ENCODE measurements at places on chromosomes 7 and 10.
A peak's percentile ranks its signal among the peaks of the same experiment; 100 is the strongest.

DNA sequence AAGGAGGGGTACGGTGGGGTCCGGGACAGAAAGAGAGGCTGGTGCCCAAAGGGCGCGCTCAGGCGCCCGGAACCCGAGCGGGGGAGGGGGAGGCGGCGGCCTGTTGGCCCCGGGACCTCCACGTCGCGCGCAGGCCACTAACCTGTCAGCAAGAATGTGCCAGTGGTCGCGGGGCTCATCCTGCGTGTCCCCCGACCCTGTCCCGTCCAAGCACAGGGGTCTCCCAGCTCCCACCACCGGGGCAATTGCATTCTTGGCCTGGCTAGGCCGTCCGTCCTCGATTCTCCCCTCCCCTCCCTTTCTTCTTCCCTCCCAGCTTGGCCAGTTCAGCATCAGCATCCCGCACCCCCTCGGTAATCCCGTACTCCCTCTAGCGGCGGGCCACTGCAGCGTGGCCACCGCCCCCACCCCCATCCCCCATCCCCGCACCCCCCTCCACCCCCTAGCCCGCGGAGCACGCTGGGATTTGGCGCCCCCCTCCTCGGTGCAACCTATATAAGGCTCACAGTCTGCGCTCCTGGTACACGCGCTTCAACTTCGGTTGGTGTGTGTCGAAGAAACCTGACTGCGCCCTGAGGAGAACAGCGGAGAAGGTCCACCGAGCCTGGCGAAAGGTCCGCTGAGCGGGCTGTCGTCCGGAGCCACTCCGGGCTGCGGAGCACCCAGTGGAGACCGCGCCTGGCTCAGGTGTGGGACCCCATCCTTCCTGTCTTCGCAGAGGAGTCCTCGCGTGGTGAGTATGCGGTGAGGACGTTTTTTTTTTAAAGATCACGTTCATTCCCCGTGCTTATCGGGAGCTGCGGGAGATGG is at the start of gene SGCE:
SGCE (minus strand) TSS at position 286 of the 810 bp plus-strand sequence; CDS start at position 251, 35 bp downstream.
- DNase-seq, result peak; percentile 94

GRCh38 chr10:86023931-86024280 is 342.7 kb downstream of the GRID1 start:
- DNase-seq, result peak; percentile 16

- no peak for DNase-seq
Observed at GRCh38 chr10:5608608-5609220, 57.7 kb downstream of the ASB13 start.

DNA sequence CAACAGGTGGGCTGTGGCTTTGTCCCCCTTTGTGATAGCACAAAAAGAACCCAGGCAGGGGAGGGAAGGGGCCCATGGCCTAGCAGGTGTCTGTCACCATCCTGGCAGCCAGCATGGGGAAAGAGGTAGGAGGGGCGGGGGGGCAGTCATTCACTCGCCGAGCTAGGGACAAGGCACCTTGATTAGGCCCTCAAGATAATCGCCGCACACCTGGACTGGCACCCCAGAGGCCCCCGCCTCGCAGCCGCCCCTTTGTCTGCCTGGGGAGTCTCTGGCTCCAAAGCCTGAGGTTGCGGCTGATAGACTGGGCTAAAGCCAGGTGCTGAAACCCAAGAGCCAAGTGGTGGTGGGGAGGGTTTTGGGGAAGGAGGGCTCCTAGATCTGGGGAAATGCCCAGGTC is 151.2 kb upstream of the PCBD1 start:
- no peak for DNase-seq

- DNase-seq, result no peak
Observed at GRCh38 chr10:132392811-132393694, 3.9 kb upstream of the PWWP2B start.

DNA sequence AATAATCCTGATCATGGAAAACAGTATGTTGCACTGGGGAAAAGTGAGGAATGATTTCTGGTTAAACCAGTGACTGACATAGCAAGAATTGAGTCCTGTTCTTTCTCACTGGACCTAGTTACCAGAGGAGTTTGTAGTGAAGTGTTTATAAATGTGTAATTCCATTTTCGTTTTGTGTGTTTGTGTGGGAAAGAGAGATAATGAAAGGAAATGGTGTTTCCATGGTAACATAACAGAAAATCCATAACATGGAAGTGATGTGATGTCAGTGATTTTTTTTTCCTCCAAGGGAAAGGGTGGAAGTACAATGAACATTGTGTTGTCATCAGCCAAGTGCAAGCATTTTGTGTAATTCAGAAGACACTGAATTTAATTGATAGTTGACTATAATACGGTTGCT is 283.9 kb downstream of the PLXDC2 start:
- DNase-seq, result peak; percentile 84

GRCh38 chr7:14858866-14859265 is 43.7 kb downstream of the DGKB start:
- DNase-seq, result no peak

GRCh38 chr7:50196719-50197118 is 103.7 kb upstream of the ZPBP start:
- DNase-seq, result no peak

GRCh38 chr7:26291699-26292538 is at the start of gene SNX10:
Gene SNX10, plus strand, starts transcription at chr7:26291862. Its CDS starts 54,581 bp downstream, at chr7:26346443.
- DNase-seq, result peak; percentile 53

GRCh38 chr10:50279489-50279888 is 28.2 kb upstream of the ASAH2 start:
- peak; percentile 5 for DNase-seq

GRCh38 chr7:53520841-53521240 is 485.4 kb downstream of the POM121L12 start:
- DNase-seq, result no peak

- no peak for DNase-seq
Observed at GRCh38 chr10:88182601-88182930, 319.1 kb downstream of the PTEN start.

- no peak for DNase-seq
Observed at GRCh38 chr10:110260746-110261477, 43.8 kb downstream of the SMNDC1 start.

- no peak for DNase-seq
Observed at GRCh38 chr10:69697006-69697405, 67.0 kb downstream of the FAM241B start.

GRCh38 chr10:44567471-44567870 is 182.6 kb upstream of the CXCL12 start:
- DNase-seq, result no peak

DNA sequence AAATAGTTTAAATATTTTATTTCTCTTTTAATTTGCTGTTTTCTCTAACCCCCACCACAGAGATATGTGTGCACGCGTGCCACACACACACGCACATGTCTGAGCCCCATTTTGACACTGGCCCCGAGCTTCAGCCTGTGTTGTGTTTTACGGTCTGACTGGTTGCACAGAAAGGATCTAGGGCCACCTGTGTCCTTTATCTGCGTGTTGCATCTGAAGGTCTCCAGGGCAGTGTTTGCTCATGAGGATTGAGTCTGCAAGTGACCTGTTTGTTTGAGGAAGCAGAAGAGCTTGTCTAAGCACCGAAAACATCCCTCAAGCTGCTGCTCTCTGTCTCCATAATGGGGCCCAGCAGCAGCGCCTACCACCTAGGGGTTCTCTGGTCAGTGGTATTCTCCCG is 266.4 kb upstream of the LYZL1 start:
- no peak for DNase-seq

DNA sequence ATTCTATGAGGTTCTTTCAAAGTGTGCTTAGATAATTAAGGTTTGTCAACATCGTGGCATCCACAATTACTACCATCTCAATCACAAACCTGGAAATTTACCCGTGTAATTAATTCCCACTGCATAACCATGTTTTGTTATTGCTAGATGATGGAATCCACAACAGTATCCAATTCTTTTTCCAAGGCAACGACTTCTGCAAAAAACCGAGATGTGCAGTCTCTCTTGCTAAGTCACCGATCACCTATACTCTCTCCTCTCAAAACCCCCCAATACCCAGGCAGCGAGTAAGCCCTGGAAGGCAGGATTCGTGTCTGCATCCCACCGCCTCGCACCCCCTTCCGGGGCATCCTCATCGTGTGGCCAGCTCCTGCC is 678 bp upstream of the EIF4H start:
- no peak for DNase-seq

DNA sequence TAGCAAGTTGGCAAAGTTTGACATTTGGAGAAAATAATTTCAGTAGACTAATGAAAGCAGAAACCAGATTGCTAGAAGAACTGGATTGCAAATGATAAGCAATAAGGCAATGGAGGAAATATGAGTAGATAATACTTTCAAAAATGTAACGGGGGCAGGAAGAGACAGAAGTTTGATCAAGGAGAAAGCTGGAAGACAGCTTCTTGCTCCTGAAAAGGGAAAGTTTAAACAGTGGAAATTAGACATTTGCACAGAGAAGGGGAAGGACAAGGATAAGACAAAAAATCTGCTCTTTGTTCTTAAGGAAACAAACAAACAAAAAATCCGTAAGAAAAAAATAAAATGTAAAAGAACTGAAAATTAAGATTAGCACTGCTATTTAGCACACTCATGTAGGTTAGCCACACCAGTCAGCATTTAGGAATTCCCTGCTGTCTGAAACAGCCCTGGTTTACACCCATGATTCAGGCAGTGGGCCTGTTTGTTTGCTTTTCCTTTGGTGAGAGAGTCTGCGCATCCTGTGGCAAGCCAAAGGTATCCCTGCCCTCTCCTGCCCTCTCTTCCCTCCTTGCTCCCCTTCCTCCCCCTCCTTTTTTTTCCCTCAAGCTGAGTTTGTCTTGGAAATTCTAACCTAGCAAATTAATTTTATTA is 104.3 kb upstream of the CAV2 start:
- no peak for DNase-seq

DNA sequence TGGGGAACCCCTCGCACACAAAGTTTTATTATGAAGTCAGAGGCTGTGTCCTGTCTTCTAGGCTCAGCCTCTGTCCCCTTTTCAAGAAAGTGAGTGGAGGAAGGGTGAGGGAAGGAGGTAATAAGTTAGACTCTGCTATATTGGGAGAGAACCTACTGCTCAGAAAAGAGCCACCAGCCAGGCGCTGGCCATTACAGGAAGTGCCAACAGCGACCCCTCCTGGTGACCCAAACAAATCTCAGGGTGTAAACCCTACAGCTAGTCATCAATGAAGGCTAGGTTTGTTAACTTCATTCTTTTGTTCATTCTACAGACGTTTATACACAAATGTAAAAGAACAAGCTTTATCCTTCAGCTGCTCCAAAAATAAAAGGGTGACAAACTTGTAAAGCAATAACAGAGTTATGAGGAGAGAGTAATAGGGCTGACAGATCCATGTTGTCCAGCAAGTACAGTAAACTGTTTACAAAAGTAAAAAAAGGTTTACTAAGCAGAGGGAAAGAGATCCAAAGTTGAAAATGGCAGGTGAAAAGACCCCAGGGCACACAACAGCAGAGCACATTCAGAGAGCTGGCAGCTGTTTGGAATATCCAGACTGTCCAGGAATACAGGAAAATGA is 82.7 kb downstream of the FAM204A start:
- peak; percentile 41 for DNase-seq

- DNase-seq, result no peak
Observed at GRCh38 chr7:81285142-81285871, 366.5 kb upstream of the SEMA3C start.

DNA sequence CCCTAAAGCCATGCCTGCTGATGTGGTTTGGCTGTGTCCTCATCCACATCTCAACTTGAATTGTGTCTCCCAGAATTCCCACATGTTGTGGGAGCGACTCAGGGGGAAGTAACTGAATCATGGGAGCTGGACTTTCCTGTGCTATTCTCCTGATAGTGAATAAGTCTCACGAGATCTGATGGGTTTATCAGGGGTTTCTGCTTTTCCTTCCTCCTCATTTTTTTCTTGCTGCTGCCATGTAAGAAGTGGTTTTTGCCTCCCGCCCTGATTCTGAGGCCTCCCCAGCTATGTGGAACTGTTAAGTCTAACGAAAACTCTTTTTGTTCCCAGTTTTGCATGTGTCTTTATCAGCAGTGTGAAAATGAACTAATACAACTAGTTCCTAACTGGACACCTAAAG is 11.8 kb downstream of the MACROH2A2 start:
- DNase-seq, result no peak

DNA sequence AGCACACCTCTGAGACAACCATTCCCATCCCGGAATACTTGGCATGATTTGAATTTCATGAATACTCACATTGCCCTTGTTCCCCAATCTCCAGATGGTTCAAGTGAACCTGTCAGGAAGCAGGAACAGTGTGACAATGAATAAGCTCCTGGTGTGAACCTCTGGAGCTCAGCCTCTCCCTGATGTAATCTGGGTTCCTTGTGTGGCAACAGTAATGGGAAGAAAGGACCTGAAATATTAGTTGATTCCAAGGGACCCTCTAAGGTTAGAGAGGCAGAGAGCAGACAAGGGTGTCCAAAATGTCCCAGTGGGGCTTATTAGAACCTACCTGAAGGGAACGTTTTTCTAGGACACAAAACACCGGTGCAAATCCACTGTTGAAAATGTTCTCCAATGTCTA is 8.5 kb downstream of the OR2A7 start:
- DNase-seq, result peak; percentile 2

GRCh38 chr7:54292171-54292925 is 249.8 kb upstream of the VSTM2A start:
- DNase-seq, result peak; percentile 6

DNA sequence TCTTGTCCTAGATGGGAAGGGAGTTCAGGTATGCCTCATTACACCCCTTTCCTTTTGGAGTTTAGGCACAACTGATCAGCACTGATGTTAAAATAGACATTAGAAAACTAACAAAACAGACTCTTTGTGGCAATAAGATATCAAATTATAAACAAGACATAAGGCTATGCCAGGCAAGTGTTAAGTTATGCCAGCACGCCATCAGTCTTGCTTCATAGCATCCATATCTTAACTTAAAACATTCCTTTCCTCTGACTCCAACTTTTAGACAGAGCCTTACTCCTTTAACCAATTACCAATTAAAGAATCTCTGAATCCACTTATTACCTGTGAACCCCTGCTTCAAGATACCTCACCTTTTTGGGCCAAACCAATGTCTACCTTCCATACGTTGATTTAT is 126.2 kb upstream of the ETV1 start:
- DNase-seq, result no peak

- no peak for DNase-seq
Observed at GRCh38 chr7:988426-988911, 5.5 kb downstream of the CYP2W1 start.

GRCh38 chr10:48526846-48527505 is 77.9 kb downstream of the ARHGAP22 start:
- DNase-seq, result no peak

GRCh38 chr10:29120216-29120615 is 168.7 kb upstream of the LYZL1 start:
- DNase-seq, result no peak

DNA sequence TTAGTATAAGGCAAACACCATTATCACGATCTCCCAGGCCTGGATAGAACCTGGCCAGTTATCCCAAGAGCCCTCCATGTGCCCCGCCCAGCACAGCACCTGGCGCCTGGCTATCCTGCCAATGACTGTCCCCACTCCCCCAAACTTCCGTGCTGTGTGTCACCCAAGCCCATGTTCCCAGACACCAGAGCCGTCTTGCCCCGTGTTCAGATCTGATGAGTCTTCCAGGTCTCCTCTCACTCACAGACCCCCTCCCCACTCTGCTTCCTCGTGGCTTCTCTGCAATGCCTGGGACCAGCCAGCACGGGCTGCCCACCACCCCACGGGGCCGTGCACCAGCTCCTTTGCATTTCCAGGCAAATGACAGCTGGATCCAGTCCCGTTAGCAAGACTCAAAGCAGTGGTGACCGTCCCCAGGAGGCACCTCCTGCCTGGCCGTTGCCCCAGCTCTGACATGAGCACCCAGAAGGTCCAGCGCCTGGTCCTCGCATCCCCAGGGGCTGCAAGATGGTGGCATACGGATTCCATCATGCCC is 43.8 kb upstream of the INPP5A start:
- no peak for DNase-seq

GRCh38 chr10:35327790-35328403 is 8.4 kb upstream of the CCNY start:
- no peak for DNase-seq

Data from tongue (tissue), 3 donors.